ENCODE measurements at places on chromosomes 6 and 20. TPM values are rescaled to one million over a fixed set of nuclear protein-coding genes. Genes with fewer than 3 reads are reported as not detected.

GRCh38 chr6:108904741-108905140 lies 56.5 kb downstream of the ARMC2 start:
- DNase-seq, result no peak

GRCh38 chr20:46835418-46835817 lies 59.2 kb upstream of the EYA2 start:
- no peak for DNase-seq

NRN1 gene
- total RNA-seq, result 0.21 TPM

GRCh38 chr20:37901654-37902503 lies 1.0 kb upstream of the VSTM2L start:
- DNase-seq, result no peak

ETV7 gene
- total RNA-seq, result 0.24 TPM

GRCh38 chr6:36033935-36034334 lies 6.3 kb downstream of the MAPK14 start:
- no peak for DNase-seq

CRIP3 gene
- 1.8 TPM for total RNA-seq

DNA sequence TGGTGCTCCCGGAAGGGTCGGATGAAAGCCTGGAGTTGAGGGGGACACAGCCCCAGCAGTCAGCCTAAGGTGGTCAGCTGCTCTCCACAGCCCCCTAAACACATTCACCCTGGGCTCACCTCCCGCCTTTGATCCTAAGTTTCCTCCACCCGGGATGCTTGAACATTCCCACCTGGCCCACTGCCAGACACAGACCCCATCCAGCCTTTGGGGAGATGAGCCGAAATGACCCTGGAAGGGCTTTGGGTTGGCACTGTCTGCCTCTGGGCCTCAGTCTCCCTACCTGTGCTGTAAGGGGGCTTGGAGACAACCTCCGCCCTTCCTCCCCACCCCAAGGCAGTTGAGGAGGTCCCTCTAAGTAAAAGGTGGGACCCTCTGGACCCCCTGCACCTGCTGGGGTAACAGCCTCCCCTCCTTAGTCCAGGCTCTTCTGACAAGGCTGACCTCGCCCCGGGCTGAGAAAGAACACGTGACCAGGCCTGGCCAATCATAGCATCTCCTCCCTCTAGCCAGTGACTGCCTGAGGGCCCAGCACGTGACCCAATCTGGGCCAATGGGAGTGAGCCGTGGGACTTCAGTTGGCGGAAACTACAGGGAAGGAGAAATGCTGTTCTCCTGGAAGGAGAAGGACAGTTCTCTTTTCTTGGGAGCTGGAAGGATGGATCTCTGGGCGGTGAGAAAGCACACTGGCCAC lies 16.9 kb upstream of the UBE2V1 start:
- DNase-seq, result no peak

DNA sequence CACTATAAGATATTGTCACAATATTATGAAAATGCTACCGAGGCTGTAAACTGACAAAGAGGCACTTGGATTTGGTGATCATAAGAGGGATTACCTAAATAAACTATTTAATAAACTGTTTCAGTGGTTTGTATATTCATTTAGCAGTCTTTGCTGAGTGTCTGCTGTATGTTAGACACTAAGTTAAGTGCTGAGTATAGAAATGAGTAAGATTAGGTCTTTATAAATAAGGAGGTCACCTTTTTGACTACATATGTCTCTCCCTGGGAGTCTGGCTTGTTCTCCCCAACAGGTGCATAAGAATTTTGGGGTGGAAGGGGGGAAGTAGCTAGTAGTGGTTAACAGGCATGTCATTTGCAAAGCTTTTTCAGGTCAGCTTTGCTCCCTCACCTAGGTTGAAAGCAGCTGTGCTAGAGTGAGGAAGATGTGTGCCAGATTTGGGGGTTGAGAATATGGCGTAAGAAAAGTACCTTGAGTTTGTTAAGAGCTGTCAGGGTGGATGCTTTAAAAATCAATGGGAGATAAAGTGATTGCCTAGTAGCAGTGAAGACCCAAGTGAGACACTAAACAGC lies 246.3 kb downstream of the ZFAND3 start:
- DNase-seq, result no peak

DNA sequence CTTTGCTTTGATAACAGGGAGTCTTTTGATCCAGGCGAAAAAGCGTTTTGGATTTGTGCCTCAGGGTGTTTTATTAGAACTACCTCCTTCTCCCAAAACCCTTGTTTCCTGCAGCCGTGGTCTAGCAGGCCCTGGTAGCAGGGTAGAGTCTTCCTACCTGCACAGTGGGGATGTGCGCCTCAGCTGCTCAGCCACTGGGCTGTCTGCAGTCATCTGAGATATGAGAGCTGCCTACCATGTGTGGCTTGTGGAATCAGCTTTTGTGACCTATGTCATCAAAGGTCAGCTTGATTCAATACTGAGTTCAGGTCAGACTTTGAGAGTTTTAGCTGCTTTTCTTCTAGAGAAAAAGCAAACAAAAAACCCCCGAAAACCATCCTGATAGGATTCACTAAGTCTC lies 279.5 kb downstream of the CLIC5 start:
- no peak for DNase-seq

GRCh38 chr6:1554476-1555310 lies 55.0 kb upstream of the FOXC1 start:
- peak; percentile 74 for DNase-seq

DNA sequence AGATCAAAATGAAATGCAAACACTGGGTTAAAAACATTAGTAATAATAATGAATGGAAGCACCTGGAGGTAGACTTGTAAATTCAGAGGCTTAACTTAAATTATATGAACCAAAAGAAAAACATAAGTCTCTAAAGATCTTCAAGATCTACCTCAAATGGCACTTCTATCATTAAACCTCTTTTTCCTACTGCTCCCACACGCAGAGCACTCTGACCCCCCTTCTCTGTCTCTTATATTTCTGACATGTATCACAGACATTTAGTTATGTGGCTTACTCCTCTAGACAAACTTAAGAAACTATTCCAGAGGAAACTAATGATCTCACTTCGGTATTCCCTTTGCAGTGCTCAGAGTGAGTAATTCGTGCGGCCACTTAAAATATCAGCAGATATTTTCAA lies 1.1 kb downstream of the TBC1D32 start:
- DNase-seq, result no peak

DNA sequence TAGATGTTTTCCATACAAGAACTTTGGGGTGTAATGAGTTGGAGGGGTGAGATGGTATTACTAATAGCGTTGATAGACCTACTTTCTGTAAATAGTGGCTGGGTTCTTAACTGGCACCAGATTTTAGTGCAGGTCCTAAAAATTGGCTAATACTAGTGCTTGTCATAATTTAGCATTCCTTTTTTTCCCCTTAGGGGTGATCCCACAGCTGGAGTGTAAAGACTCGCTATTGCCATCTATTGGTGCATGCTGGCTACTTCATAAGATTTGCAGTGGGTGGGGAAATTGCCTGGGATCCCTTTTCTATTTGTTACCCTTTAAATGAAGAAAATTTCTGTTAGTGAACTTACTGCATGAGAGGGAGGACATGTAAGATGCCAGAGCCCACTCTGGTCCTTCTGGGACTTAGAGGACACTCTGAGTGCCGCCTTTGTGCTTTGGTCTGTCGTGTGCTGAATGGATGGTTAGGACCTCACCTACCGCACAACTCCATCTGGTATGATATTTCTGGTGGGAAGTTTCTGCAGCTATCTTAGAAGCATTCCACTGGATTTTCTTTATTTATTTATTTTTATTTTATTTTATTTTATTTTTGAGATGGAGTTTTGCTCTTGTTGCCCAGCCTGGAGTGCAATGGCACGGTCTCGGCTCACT lies 195.5 kb downstream of the JARID2 start:
- DNase-seq, result no peak

DNA sequence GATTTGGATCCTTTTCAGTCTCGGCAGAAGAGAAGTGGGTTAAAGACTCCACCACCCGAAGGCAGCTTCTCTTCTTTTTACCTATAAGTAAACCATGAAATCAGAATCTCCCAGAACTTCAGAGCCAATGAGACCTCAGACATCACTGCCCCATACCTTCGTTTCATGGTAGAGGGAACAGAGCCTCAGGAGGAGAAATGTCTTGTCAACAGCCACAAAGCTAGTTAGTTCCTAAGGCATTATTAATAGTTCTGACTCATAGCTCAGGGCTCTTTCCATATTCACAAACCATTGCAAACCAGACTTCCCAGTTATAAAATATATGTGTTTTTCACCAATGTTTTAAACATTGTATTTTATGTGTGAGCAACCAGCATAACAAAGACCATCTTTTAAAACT lies 118.7 kb upstream of the RIPOR2 start:
- DNase-seq, result no peak

DNA sequence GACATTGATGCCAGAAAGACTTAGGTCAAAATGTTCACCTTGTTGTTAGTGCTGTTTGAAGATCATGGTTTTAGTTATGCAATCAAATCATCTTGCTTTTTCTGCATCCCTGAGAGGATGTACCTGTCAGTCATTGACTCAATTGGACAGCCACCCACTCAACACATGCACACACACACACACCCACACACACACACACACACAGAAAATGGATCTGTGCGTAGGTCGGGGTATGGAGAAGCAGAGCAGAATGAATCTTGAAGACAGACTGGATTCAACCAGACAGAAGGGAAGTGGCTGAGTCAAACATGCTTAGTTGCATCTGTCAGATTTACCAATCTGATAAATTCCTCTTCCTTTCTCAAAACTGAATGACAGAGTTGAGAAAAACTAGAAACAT lies 19.1 kb upstream of the ZSCAN23 start:
- DNase-seq, result no peak

GRCh38 chr6:147156799-147157382 lies 47.3 kb upstream of the STXBP5 start:
- DNase-seq, result no peak

DNA sequence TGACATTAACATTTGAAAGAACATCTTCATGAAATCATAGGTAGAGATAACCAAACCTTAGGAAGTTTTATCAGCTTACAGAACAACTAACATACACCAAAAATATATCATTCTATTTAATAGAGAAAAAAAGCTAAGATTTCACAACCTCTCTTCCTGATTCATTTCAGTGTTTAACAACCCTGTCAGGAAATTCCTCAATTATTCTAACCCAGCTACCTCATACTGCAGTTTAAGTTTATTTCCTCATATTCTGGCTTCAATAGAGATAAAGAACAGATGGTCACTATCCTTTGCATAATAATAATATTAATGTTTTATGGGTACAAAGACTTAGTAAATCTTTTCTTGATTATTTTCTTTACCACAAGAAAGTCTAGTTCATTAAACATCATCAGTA lies 112.9 kb upstream of the HSF2 start:
- DNase-seq, result no peak

RPS6KA2 gene
- total RNA-seq, result 89.9 TPM
